Esophagus squamous epithelium (tissue), 5 donors: ENCODE measurements at places on chromosomes 13 and 19.

- DNase-seq: no peak
These were observed 5.8 kb downstream of the PPP1R37 start for GRCh38 chr19:45098521-45099466.

DNA sequence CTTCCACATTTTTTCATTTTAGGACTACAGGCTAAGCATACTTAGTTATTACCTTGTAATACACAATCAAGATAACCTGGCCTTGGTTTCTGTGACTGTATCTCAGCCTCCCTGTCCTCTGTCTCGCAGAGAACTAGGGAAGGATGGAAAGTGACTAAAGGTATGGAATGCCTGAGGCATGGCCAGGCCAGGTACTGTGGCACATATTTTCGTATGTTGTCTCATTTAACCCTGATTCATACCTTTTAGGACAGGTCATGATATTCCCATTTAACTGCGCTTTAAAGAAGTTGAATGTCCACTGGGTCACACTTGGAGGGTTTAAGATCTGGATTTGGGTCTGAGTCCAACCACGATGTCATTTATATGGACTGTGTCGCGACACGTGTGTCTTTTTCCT, 322.6 kb downstream of the SHISA2 start:
- no peak for DNase-seq

- no peak for DNase-seq
These were observed 6.9 kb upstream of the LTBP4 start for GRCh38 chr19:40594255-40594654.

DNA sequence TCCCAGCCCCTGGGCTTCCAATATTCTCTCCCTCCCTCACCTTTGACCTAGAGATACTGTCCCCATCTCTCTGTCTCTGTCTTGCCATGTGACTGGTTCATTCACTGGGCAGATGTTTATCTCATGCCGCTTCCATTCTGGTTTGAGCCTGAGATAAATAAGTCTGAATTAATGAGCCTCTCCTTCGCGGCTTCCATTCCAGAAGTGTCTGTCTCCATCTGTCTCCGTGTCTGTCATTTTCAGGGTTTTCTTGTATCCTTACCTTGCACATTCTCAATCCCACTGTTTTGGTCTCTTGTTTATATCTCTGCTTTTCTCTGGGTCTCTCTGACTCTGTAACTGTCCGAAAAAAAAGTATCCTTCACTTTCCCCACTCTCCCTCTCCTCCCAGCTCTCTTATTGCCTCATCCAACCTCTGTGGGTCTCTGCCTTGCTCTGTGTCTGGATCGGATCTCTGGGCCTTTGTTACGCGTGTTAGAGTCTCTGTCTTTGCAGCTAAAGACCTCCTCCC, 4.3 kb downstream of the SPHK2 start:
- no peak for DNase-seq

DNA sequence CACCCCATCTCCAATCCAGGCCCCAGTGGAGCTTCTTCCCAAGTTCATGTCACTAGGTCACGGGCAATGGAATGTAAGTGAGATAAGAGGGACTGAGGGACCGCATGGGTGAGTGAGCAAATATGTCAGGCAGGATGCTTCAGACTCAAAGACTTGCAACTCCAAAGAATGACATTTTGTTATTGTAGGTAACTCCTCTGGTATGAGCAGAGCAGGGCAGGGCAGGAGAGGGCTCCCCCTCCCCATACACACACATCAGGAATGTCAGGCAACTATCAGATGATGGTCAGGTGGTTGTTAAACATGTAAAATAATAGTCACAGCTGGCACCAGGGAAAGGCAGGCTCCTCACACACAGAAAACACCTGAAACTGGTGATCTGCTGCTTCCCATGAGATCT, 10.6 kb downstream of the ERVV-2 start:
- DNase-seq: no peak

DNA sequence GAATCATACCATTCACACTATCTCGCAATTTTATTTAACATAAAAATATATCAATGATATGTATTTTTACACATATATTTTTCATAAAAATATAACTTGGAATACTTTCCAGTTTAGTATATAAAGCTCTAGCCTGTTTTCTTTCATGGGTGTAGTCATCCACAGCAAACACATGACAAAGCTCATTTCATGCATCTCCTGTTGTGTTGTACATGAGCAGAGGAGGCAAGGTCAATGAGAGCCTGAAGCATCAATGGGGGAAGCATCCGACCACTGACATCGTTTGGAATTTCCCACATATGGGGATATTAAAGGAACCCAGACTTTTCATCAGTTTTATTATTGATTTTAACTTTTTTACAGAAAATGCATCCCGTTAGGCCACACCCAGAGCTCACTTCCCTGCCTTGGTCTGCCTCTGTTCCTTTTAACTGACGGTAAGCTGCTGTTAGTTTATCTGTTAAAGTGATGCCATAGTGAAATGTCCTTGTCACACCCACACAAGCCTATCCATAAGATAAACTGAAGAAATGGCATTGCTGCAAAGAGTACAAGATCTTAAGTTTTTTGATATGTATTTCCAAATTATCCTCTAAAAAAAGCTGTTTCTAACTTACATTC, 44.0 kb downstream of the MIPEP start:
- no peak for DNase-seq

DNA sequence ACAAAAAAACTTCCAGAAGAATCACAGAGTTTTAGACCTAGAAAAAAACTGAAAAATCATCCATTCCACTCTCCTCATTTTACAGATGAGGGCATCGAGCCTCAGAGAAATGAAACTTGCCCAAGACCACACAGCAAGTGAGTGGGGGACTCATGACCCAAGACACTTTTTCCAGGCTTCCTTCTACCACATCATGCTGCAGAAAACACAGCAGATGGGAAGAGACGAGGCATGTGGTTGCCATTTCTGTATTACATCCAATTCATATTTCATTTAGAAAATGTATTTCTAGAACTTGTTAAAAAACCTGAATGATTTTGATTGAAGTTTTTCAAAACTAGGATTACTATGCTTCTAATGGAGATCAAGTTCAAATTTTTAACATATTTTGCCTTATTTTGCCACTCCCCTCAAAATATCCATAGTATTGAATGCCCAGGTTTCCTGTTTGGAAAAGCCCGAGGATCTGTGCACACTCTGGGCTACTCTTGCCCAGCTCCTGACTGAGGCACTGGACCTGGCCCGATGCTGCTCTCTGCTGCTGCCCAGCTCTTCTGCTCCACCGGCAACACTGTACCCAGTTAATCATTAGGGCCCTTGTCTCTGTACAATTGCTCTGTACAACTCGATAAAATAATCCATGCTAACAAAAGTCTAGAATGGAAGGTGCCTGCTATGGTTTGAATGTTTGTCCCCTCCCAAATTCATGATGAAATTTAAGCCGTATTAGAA, 157.4 kb downstream of the EFNB2 start:
- no peak for DNase-seq

DNA sequence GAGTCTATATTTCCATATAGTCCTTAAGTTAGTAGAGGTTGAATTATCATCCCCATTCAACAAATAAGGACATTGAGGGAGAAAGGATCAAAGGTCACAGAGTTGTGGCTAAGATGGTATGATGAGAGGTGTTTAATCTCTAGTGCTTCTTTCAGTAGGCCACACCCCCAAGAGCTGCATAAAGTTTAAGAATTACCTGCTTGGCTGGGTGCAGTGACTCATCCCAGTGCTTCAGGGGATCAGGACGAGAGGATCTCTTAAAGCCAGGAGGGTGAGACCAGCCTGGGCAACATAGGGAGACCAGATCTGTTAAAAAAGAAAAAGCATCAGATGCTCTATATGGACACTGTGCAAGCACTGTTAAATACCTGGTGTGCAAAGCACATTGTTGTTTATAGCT, 560.0 kb upstream of the KLHL1 start:
- no peak for DNase-seq

DNA sequence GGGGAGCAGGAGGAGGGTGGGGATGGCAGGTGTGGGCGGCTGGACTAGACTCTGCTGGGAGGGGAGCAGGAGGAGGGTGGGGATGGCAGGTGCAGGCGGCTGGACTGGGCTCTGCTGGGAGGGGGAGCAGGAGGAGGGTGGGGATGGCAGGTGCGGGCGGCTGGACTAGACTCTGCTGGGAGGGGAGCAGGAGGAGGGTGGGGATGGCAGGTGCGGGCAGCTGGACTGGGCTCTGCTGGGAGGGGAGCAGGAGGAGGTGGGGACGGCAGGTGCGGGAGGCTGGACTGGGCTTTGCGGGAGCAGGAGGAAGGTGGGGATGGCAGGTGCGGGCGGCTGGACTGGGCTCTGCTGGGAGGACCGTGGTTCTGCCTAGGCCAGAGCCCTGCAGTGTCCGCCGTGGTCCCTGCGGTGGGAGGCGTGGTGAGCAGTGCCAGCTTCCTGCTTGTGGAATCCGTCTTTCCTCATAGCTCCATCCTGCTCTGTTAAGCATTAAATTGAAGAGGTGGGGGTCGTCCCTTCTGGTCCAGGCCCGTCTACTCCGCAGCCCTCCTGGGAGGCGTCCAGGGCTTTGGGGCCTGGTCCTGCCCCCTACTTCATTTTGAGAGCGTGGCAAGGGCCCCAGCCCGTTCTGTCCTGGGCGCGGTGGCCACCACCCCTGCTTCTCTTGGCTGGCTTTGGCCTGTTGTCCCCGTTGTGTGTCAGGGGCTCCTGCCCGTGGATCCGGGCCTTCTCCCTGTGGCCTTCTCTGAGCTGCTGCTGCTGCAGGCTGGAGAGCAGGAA, 4.7 kb downstream of the SPPL2B start:
- DNase-seq: no peak

DNA sequence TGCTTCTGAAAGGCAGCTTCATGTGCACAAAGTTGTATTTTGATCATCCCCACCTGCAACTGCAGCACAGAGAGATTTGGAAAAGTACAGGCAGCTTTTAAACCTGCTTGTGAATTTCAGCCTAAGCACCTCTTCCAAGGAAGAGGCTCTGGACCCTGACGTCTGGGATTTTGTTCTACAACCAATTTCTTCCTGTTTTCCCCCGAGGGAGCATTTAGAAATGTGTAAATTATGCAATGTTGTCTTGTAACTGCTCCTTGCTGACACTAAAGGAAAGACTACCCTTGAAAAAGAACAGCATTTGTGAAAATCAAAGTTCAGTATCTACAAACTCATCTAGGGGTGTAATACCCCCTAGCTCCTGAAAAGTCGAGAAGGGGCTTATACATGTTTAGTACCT, 15.4 kb downstream of the MED26 start:
- DNase-seq: no peak

DNA sequence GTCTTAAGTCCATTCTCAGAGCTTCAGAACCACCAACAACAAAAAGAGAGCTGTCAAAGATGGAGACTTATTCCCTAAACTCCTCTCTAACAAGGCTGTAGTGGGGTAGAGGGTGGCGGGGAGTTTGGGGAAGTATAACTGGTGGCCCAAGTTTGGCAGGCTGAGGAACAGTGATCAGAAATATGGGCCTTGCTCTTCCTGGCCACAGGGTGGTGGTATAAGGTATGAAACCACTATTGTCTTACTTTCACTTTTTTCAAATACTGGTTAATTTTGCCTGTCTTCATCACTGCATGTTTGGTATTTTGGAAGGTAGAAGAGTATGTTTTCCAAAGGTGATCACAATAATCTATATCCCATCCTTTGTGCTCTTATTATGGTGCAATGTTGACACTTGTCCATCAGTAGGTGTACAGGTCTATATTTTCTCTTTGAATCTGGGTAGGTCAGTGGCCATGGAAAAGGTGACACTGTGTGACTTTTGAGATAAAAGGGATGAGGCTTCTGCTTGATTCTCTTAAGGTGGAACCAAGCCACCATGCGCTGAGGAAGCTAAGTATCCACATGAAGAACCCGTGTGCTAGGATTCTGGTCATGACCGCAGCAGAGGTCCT, 23.2 kb upstream of the GPC5 start:
- DNase-seq: no peak

DNA sequence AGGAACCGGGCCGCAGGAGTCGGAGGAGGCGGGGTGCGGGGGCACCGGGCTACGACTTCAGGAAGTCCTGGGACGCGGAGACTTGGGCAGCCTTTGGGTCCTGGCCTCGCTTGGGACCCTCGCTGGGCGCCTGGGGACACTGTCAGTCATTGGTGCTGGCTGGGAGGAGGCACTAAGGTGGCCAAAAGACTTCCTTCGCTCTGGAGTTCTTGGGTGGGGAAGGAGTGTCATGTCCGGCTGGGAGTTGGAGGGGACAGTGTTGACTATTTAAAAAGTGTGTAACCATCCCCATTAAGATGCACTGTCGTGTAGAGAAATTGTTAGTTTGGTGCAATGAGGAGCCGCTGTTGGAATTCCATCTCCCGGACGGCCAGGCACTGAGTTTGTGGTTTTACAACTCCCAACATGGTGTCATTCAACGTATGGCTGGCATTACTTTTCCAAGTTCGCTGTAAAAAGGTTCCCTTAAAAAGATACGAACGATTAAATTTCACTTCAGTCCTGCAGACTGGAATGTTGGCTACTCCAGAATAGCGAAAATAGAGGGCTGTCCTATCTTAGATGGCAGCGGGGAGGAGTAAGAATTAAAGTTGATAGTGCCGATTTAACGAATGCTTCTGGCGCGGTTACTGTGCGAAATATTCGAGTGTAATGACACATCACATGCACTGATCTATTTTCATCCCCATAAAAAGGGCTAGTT, 776 bp downstream of the DNAJC3 start:
- no peak for DNase-seq

GRCh38 chr19:1206150-1206863, 729 bp downstream of the STK11 start:
- no peak for DNase-seq

DNA sequence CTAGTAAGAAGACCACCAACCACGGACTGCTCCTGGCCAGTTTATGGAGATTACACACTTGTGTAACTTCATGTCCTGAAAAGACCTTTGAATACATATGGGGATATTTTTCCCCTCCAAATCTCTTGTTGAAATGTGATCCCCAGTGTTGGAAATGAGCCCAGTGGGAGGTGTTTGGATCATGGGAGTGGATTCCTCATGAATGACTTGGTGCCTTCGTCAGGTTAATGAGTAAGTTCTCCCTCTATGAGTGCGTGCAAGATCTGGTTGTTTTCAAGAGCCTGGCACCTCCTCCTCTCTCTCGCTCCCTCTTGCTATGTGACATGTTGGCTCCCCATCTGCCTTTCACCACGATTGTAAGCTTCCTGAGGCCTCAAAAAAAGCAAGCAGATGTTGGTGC, 769.0 kb upstream of the SLITRK1 start:
- DNase-seq: no peak

- no peak for DNase-seq
These were observed 26.0 kb downstream of the DHX34 start for GRCh38 chr19:47374876-47375693.

GRCh38 chr19:30222428-30222873, 149.7 kb upstream of the ZNF536 start:
- no peak for DNase-seq

DNA sequence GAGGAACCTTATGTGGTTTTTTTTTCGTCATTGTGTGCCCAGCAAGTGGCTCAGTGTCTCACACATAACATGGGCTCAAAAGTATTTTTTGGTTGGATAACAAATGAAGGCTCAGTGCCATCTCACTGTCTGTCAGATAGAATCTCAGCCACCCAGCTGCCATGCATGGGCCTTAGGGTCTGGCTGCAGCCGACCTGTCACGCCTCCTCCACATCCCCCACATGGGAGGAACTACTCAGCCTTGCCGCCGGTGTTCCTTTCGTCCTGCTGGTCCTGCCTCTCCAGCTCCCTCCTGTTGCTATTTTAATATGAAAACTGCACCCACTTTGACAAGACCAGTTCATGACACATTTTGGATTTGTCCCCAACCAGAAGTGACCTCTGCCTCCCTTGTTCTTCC, 121.2 kb downstream of the SHISA2 start:
- no peak for DNase-seq
